M059J (cell line): ENCODE measurements at places on chromosomes 6 and 20. TPM values are rescaled to one million over a fixed set of nuclear protein-coding genes. Genes with fewer than 3 reads are reported as not detected.

- DNase-seq: peak; percentile 52
These were observed 1.9 kb upstream of the ULBP1 start for GRCh38 chr6:149961728-149962425.

DNA sequence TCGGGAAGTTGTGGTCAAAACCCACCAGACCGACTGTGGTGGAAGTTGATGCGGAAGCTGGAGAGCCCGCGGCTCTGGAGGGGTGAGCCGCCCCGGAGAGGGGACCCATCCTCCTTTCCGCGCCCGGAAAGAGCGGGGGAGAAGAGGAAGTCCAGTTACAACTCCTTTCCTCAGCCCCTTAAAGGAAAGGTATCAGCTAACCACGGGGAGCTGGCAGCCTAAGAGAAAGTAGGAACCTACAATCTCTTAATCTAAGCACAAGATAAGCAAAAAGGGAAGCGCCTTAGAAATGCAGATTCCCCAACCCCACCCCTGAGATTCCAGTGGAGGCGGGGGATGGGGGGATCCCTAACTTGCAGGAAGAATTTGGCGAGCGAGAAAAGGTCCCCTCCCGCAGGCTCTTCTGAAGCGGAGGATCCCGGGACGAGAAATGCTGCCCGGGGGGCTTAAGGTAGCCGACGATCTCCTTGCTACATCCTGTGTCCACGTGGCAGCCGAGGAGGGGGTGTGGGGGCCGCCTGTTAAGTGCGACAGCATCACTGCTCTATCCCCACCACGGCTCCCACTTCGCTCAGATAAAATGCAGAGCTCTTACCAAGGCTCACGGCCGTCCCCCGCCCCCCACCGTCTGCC, 87.5 kb downstream of the ZFP64 start:
- no peak for DNase-seq

- no peak for DNase-seq
These were observed 847 bp upstream of the CD93 start for GRCh38 chr20:23086931-23087411.

- DNase-seq: no peak
These were observed 75.3 kb downstream of the AIG1 start for GRCh38 chr6:143135797-143136561.

DNA sequence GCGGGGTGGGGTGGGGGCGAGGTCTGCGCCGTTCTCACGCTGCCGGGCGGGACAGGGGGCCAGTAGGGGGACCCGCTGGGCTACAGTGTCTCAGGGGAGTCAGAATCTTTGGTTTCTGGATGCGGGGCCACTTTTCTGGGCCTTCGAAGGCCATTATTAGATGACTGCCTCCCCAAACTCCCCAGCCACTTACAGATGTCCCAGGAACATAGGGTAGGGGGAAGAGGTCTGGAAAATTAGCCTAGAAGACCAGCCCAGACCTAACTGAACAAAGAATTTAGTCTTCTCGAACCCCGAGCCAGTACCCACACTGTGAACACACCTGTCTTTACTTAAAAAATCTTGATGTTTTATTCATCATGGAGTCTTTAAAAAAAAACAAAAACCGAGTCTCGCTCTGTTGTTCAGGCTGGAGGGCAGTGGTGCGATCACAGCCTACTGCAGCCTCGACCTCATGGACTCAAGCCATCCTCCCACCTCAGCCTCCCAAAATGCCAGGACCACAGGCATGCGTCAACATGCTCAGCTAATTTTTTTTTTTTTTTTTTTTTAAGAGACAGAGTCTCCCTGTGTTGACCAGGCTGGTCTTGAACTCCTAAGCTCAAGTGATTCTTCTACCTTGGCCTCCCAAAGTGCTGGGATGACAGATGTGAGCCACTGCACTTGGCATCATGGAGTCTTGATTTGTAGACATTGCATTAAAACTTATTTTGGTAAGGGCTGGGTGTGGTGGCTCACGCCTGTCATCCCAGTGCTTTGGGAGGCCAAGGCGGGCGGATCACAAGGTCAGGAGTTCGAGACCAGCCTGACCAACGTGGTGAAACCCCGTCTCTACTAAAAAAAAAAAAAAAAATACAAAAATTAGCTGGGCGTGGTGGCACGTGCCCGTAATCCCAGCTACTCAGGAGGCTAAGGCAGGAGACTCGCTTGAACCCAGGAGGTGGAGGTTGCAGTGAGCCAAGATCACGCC, 3.3 kb upstream of the SLC29A1 start:
- DNase-seq: no peak

DNA sequence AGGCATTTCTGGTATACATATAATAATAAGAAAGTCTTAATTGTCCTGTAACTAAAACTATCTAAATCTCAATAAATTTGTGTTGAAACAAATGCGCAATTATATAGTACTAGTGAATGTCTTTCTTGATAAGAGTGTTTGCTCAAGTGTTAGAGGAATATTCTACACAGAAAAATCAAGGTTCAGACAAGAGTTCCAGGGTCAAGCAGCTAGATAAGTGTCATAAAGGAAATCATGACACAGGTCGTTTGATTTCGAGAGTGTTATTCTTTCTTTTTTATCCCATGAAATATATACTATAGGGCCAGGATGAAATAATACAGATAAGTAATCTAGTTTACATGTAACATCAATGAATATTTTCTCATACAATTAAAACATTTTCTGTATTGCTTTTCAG, 366.1 kb downstream of the UTRN start:
- DNase-seq: no peak

- DNase-seq: no peak
These were observed 250.4 kb upstream of the KCNQ5 start for GRCh38 chr6:72371473-72371872.

- no peak for DNase-seq
These were observed 196.2 kb upstream of the THEMIS start for GRCh38 chr6:128097009-128097408.

- no peak for DNase-seq
These were observed 118.8 kb downstream of the CDKAL1 start for GRCh38 chr6:20653085-20653479.

DNA sequence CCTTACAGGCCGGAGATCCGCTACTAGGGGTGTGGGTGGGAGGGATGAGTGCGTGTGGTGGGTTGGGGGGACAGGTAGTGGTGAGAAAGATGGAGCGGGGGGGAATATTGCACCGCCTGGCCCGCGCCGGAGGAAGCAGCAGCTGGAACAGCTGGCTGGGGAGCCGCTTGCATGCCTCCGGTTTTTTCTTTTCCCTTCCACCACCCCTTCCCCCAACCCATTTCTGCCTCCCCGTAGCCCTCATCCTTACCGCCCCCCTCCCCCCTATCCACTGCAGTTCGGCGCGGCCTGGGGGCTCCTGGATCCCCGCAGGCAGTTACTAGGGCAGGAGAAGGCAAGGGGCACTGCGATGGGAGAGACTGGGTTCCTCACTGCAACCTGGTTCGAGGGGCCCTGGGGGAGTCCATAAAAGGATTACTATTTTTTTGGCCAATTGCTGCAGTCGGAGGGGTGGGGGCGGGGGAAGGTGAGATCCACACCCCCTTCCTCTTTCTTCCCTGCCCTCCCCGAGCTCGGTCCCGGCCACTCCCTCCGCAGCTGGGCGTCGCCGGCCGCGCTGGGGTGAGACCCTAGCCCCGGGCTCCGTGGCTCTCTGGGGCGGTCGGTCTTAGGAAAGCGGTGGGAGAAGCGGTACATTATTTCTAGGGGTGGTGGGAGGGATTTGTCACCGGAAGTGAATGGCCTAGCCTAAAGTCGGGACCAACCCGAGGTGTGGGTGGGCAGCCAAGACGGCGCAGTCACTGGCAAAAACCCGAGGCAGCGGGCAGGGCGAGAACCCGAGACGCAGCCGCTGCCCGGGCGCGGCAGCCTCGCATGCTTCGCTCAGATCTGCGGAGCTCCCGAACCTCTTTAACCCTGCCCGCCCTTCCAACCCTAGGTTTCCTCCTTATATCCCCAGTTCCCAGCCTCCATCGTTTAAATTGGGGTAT, 824 bp upstream of the TBCC start:
- DNase-seq: peak; percentile 95

- peak; percentile 85 for DNase-seq
These were observed 16.7 kb upstream of the VNN1 start for GRCh38 chr6:132730560-132730959.

GRCh38 chr20:17697171-17697570, 2.6 kb upstream of the BANF2 start:
- DNase-seq: no peak

GRCh38 chr6:3750317-3751076, 1.0 kb downstream of the PXDC1 start:
- peak; percentile 91 for DNase-seq

DNA sequence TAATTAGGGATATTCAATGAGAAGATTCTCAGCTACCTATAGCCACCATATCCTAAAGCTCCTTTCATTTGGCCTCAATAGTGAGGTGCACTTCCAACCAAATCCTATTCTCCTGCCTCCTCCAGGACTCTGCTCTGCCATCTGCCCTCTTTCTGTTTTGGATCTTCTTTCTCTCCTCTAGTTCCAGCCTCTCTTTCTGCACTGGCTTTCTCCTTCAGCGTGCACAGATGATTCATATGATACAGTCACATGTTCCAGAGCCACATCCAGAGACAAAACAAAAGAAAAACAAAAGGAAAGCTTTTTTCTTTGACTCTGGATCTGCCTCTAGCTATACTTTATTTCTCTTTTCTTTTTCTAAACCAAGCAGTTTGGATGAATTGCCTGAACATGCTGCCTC, 531.9 kb upstream of the MAN1A1 start:
- DNase-seq: peak; percentile 56

DNA sequence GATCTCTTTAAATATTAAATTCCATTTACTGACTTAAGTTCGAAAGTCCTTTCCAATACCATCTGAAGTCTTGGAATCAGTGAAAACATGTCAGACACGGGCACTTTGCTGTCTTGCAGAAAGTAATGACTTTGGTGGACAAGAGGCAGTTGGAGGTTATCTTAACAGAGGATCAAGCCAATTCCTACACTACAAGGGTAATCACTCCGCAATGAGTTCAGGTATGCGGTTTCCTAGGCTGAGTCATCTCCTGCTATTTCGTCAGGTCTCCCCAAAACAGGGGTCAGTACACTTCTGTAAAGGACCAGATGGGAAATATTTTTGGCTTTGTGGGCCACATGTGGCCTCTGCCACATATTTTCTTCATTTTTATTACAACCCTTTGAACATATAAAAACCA, 656.6 kb downstream of the KIF16B start:
- DNase-seq: peak; percentile 78

DNA sequence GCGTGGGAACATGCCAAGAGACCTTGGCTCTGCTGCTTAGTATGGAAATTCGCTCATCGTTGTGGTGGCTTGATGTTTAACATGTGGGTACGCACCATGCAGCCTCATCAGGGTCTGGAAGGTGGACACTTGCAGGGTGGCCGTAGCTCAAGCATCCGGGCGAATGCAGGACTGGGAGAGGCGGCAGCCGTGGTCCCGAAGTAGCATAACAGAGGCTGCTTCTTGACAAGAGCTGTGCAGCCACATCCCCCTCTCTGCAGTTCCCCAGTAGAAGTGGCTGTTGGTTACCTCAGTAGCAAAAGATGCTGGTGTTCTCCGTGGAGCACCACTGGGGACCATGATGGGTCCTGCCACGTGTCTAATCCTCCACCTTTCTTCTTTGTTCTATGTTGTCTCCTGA, 195.0 kb downstream of the THBS2 start:
- DNase-seq: no peak

- no peak for DNase-seq
These were observed 66.4 kb downstream of the SSR1 start for GRCh38 chr6:7246401-7247178.

GRCh38 chr20:57818418-57819181, 108.8 kb upstream of the PMEPA1 start:
- no peak for DNase-seq

- DNase-seq: peak; percentile 22
These were observed 389.5 kb upstream of the CDH4 start for GRCh38 chr20:60862601-60863000.

DNA sequence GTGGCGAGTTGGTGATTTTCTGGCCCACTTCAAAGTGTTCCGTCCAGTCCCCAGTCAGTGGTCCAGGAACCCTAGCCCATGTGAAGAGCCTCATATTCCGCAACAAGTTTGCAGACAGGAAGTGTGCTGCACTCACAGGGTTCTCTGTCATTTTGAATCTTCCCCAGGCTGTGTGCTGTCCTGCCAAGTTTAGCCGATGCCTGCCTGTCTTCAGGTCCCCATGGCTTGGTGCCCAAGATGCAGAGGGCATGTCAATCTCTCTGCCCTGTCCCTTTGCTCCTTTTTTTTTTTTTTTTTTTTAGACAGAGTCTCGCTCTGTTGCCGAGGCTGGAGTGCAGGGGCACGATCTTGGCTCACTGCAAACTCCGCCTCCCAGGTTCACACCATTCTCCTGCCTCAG, 69.9 kb upstream of the ATXN1 start:
- DNase-seq: no peak

MAFB gene
- total RNA-seq: 4.2 and 7.4 TPM in 2 replicates

CD24 gene
- total RNA-seq: 284 and 285 TPM in 2 replicates

KIAA1755 gene
- total RNA-seq: 1.8 and 3.8 TPM in 2 replicates

PHACTR1 gene
- total RNA-seq: 1.2 and 3.5 TPM in 2 replicates

ZNF391 gene
- total RNA-seq: 5.2 and 6.6 TPM in 2 replicates

MCCD1 gene
- not detected in 2 replicates for total RNA-seq

LTB gene
- total RNA-seq: 2.1 and 4.6 TPM in 2 replicates

ZBTB2 gene
- total RNA-seq: 24.5 and 26.4 TPM in 2 replicates

SYTL3 gene
- total RNA-seq: 3.3 and 7.7 TPM in 2 replicates

PCED1A gene
- 15.6 and 38.5 TPM in 2 replicates for total RNA-seq
